NCI-H1092 treated with DMSO at 0.1 percent for 48 hours (cell line): ENCODE measurements at places on chromosomes 4 and X.

GRCh38 chr4:150375025-150375424 lies 206.9 kb upstream of the MAB21L2 start:
- DNase-seq, result no peak

GRCh38 chrX:54482839-54483593 lies 13.0 kb downstream of the FGD1 start:
- no peak for DNase-seq

GRCh38 chr4:151198748-151199147 lies 78.2 kb upstream of the PRSS48 start:
- no peak for DNase-seq

- DNase-seq, result peak; percentile 5
These were observed 16.6 kb downstream of the GPKOW start for GRCh38 chrX:49106930-49107329.

DNA sequence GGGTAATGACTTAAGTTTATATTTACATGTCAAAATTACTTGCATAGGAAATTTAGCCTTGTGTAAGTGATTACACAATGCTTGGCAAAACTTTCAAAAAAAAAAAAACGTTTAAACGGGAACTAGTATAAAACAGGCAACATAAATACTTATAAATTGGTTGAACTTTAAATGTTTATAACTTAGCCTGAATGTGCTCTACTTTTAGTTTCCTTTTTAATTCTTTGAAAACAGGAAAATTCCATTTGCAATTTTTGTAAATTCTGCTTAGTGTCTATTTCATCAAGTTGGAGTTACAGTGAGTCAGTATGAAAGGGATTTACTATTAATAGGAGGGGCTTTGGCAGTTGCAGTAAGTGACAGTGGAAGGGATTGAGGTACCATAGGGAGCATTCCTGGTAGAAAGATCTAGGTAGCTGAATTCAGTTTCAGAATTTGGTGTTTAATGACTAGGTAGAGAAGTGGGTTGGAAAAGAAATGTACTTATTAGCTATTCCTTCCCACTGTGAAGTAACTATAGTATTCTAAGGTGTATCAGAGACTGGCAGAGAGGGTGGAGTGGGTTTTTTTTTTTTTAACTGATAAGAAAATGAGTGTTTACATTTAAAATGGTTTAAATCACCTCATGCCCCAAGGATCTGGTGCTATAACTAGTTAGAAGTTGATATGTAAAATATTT lies 2.8 kb downstream of the STAG2 start:
- DNase-seq, result no peak

- no peak for DNase-seq
These were observed 803.6 kb downstream of the RAPGEF2 start for GRCh38 chr4:159906517-159906916.

- DNase-seq, result no peak
These were observed 11.3 kb downstream of the YTHDC1 start for GRCh38 chr4:68338625-68339024.

DNA sequence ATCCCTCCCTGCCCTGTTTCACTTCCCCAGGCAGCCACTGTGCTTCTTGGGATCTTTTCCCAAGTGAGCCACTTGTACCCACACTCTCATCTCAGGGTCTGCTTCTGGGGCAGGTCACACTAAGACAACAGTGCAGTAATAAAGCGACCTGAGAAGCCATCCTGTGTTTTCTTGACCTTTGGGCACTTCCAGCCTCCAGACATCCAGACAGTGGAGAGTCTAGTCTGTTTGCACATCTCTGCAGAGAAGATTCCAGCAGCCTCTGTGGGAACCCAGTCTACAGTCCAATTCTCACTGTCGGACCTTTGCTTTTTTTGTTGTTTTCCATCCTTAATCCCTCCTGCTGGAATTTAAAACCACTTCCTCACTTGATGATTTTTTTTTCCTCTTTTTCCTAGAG lies 50.3 kb upstream of the ATP6AP2 start:
- DNase-seq, result no peak

- DNase-seq, result no peak
These were observed 736.9 kb upstream of the MAGEB2 start for GRCh38 chrX:29478336-29479069.

GRCh38 chr4:181376058-181376457 lies 867.1 kb upstream of the TENM3 start:
- DNase-seq, result no peak

- DNase-seq, result no peak
These were observed 71.3 kb upstream of the VBP1 start for GRCh38 chrX:155144926-155145325.

DNA sequence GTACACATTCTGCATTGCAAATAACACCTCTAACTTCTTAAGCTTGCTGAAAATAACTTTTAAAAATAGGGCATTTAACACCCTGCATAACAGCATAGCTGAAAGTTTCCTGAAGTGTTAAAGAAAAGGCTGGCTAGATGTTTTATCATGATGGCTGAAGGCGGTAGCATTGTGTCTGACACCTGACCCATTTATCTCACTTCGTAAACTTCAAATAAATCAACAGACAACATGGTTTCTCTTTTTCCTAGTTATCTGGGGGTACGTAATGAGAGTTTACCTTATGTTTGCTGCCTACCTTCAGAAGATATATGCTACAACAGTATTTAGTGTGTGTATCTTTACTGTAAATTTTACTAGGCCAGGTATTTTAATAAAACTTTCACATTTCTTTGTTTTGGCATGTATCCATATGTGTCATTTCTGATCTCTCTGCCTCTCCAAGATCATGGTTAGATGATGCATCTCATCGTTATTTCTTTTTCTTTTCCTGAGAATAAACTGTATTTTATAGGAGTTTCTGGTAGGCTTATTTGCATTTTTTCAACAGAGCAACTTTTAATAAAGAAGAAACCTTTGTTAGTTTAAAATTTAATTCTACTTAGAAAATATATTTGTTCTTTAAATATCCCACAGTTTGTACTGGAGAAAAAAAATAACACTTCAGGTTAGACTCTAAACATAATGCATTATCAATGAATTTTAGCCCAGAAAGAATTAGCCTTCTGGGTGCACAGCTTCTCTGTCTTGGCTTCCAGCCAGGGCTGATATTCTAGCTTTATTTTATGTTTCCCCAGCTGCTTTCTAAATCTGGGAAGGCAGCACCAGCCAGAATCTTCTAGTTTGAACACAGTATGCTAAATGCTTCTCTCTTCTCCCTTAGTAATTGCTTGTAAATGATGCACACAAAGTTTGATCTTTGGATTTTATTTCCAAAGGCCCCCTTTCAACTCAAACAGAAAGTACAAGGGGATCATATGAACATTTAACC lies 2.9 kb downstream of the NDST4 start:
- DNase-seq, result peak; percentile 98
